ENCODE measurements at places on chromosomes 12 and 14.

DNA sequence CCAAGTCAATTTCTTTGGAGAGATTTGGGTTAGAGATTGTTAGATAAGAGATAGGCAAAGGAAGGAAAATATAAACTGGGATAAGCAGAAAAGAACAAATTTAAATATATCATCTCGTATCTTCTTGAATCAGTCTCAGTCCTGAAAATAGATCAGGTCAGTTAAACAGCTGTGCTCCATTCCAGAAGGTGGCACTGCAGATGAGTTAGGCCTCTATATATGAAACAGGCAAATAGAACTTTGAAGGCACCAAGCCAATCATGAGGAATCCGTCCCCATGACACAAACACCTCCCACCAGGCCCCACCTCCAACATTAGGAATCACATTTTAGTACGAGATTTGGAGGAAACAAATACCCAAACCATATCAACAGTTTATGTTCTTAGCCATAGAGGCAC, 605.5 kb upstream of the USP15 start:
- no peak for DNase-seq

- no peak for DNase-seq
Observed at GRCh38 chr12:43571885-43572284, 19.9 kb upstream of the ADAMTS20 start.

DNA sequence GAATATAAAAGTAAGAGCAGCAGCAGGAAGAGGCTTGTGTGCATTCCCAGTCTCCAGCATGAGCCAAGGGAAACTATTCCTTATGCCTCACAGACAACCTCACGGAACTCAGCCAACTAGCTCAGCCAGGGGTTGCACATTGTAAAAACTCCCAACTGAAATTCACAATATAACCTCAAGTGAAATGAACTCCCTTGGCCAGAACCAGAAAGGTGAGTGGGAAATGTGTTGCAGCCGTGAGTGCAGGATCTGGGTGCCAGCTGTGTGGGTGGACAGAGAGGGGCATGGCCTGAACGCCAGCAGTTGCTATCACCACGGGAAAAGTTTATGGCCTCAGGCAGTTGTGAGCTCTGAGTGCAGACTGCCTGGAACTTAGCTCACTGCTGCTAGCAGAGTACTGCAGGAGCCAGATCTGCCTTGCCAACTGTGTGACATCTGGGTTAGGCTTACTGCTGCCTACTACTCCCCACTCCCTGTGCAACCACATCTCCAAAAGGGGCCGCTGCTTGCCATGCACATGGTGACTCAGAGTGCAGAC, 2.3 kb upstream of the CLEC1A start:
- no peak for DNase-seq

DNA sequence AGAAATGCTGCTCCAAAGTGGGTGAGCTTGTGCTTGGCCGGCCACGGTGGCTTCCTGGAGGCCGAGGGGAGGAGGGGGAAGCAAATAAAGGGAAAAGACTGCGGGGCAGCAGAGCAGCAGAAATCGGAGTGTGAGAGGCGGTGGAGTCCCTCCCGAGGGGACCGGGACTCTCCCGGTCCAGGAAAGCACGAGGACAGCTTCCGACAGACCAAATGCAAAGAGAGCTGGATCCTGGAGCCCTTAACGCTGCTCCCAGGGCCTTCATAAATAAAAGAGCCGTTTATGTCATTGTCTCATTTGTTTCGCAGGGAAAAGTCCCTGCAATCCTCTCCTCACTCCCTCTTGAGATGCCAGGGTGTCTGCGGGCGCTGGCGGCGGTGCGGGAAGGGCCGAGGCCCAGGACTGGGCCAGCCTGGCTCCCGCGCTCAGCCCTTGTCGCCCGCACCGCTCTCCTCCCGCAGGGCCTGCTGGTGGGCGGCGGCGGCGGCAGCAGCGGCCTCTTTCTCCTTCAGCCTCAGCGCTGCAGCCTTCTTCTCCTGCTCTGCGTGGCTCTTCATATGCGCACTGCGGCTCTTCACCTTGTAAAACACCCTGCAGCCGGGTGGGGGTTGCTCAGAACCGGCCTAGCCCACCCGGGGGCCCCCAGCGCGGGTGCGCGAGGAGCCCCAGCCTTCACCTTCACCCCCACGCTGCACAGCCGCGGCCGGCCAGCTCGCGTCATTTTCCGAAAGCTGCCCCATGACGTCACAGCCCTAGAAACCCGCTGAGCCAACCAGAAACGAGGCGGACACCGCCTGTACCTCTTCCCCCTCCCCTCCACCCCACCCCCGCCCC, 4.5 kb upstream of the PNMA1 start:
- DNase-seq = no peak

DNA sequence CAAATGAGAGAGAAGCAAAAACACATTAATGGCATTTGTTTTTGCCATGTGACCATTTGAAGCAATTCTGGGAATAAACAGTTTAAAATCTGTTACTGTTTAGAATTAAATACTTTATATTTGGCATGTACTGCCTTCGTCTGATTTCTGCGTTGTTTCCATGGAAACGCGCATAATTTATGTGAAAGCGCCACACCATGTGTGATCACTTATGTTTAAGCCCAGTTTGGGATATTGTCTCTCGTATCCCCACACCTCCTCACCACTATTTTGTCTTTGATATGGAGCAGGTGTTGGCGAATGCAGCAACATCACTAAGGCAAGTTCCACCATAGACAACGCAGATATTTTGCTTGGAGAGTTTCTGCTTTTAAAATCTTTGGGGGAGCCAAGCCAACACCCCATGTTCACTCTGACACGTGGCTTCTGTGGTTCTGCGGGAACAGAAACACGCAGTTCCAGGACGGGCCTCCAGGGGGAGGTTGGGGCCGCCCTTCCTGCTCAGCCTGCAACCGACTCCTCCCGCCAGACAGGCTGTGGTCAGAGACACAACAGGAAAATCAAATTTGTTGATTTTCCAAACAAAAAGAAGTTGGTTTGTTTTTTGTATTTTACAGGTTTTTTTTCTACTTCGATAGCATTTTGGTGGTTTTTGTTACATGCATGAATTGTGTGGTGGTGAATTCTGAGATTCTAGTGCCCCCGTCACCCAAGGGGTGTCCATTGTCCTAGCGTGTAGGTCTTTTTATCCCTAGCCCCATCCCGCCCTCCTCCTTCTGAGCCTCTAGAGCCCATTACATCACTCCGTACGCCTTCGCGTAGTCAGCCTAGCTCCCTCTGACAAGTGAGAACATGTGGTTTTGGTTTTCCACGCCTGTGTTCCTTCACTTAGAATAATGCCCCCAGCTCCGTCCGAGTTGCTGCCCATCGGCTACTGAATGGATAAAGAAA, 101.9 kb upstream of the SFSWAP start:
- peak; percentile 57 for DNase-seq
